ENCODE measurements at places on chromosomes 6 and 20. TPM values are rescaled to one million over a fixed set of nuclear protein-coding genes. Genes with fewer than 3 reads are reported as not detected.
A peak's percentile ranks its signal among the peaks of the same experiment; 100 is the strongest.

Gene BFSP1
- 6.4 TPM for total RNA-seq

Gene C2
- not detected for total RNA-seq

Gene C6orf163
- 3.0 TPM for total RNA-seq

Gene DCBLD1
- 33.9 TPM for total RNA-seq

Gene LY6G6C
- not detected for total RNA-seq

Gene WTAP
- 67.3 TPM for total RNA-seq

Gene TRIM31
- total RNA-seq, result not detected

Gene HLA-DQA1
- total RNA-seq, result not detected

Gene CGA
- not detected for total RNA-seq

GRCh38 chr6:41814629-41815028 is 27.1 kb downstream of the TOMM6 start:
- no peak for DNase-seq

DNA sequence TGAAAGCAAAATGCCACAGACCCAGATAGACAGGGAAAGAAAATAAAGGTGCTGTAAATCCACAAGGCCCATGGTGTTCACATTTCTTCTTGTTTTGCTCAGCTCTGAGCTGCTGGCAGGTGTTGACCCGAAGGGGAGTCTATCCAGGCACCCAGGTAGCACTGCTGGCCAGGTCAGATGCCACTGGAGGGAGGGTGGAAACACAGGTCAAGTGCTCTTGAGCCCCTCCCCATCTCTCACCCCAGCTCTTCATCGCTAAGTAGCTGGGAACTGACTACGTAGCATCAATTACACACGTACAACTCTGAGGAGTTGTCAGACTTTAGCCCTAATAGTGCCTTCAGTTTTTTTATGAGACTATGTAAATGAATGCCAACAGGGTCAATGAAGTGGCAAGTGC is 287.8 kb upstream of the QKI start:
- DNase-seq, result no peak

GRCh38 chr20:43681468-43681942 is 14.6 kb downstream of the MYBL2 start:
- no peak for DNase-seq

GRCh38 chr6:7901056-7901455 is 9.5 kb downstream of the TXNDC5 start:
- DNase-seq, result no peak

- DNase-seq, result no peak
Measured at GRCh38 chr6:170013815-170014214, 262.4 kb downstream of the ERMARD start.

DNA sequence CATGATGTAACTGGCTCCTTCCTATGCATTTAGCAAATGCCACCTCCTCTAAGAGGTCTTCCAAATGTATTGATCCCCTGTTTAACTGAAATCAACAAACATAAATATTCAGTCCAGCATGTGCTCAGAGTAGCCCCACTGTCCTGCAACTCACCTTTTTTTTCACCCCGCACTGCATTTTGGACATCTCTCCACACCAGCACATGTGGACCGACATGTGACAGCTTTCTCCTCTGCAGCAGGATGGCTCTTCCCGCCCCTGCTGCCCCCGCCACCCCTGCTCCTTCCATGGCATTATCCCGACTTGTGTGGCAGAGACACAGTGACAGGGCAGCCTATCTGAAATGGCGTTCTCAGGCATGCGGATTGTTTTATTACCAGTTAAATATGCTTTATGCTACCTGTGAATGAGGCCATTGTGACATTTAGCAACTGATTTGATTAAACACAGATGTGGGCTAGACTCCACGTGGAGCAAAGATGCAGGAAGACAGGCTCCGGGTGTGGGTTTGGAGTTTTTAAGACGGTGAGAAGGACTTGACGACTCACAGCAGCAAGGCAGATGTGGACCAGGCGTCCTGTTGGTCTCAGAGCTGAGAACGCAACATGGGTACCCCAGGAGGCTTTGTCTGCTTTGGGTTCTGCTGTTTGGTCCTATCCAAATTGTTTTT is 161.2 kb downstream of the EYA2 start:
- DNase-seq, result no peak

DNA sequence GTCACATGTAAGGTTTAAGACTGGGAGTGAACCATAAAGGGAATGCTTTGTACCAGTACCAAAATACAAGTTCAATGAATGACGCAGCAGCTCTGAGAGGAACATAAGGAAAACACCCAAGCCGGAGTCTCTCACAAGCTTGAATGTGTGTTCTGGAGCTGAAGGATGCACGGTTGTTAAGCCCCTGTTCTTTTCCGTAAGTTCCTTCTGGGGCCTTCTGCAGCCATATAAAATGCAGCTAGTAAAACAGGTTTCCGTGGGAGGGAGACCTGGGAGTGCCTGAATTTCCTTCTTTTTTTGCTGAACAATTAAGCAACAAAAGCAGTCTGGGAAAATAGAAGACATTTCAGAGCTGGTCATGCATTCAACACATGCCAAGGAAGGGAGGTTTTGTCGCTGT is 73.2 kb upstream of the JAG1 start:
- no peak for DNase-seq

DNA sequence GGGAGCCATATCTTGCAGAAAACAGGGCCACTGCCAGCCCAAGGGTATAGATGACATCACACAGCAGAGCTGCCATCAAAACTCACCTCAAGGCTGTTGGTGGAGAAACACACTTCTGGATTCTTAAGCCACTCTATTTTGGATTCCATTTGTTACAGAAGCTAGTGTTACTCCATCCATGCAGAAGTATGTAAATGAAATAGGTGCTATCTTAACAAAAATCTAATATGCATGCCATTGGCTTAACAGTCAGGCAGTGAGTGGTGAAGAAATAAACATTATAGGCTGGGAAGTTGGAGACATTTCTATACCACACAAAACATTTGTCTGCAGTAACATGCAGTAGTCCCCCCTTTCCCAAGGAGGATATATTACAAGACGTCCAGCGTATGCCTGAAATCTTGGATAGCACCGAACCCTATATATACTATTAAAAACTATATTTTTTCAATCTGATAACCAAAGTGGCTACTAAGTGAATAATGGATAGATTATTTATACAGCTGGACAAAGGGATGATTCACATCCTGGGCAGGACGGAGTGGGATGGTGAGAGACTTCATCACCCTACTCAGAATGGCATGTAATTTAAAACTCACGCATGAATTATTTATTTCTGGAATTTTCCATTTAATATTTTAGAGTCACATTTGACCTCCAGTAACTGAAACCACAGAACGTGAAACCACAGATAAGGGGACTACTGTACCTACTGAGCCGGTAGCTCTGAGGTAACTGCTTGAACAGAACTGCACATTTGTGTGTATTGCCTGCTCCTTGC is 160.0 kb upstream of the PLN start:
- DNase-seq, result peak; percentile 77

DNA sequence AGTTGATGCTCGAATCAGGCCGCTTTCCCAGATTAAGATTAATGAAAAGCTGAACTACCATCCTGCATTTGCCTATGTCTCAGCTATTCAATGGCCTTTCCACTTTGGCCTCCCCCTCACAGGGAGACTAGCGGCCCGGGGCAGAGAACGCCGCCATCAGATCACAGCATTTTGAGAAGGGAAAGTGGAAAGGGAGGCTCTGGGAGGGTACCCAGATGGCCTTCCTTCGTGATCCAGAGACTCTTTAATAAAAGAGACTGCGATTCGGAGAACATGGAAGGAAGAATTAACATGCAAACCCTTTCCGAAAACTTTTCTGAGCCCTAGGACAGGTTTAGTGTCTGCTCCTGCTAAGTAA is 533 bp downstream of the MRPS18A start:
- no peak for DNase-seq

DNA sequence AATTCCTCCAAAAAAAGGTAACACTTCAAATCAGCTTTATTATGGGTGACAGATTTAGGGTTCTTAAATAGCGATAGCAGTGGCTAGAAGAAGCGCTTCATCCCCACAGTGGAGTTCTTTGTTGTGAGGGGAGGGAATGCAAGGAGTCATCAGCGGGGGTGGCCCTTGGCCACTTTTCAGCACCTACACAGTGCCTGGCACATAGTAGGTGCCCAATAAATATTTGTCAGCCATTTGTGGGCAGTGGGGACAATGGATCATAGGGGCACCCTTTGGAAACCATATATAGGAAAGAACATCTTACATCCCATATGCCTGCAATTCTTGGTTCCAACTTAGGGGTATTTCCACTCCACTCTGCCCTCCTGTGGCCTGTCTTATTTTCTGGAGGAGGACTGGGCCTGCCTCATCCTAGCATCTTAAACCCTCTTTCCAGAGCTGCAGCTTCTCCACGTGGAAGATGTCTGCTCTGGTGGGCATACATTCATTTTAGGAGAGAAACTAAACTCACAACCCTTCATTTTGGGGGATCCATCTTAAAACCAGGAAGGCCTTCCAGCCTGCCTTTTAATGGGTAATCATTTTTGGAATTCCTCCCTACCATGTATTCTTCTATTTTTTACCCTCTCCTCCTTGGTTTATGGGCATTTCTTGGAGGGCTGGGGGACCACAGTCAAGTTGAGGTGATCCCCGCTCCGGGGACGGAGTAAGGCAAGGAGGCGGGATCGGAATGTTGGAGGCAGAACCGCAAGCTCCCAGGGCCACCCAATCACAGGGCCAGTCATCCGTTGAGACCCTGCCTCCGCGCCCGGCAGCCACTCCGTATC is 2.6 kb upstream of the GPSM3 start:
- DNase-seq, result no peak

- DNase-seq, result no peak
Measured at GRCh38 chr6:37783025-37783855, 36.3 kb upstream of the ZFAND3 start.

GRCh38 chr20:53867741-53868351 is 202.5 kb downstream of the BCAS1 start:
- no peak for DNase-seq

DNA sequence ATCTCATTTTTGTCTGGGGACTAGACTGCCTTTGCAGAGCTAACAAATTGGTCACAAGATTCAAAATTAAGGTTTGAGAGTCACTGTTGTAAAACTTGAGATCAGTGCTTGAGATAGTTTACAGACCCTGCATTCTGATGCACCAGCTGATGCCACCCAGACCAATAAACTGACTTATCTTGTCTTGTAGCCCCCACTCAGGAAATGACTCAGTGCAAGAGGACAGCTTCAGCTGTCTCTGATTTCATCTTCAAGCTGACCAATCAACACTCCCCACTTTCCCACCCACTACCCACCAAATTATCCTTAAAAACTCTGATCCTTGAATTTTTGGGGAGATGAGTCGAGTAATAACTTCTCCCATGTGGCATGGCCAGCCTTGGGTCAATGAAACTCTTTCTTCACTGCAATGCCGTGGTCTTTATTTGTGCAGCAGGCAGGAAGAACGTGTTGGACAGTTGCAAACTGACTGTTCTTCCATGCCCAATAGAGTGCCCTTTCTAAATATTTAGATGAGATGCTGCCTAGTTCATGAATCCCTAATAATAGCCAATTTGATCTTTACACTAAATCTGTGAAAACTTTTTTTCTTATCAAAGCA is 48.3 kb upstream of the PROKR2 start:
- no peak for DNase-seq

DNA sequence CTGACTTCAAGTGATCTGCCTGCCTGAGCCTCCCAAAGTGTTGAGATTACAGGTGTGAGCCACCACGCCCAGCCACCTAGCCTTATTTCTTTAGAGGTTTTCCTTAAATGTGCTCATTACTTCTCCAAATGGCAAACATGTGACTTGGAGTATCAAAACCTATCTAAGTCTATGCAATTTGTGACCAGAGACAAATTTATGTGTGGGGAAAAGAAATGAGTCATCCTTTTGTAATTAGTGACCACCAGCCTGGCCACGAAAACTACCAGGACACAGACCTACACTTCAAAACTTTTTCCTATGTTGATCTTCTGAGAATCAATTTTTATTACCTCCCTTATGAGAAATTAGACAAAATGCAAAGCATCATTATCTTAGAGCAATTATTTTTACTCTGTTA is 64.6 kb upstream of the OGFRL1 start:
- no peak for DNase-seq

Measured in glomerular endothelial cell (primary cell).